Activated T-cell treated with anti-CD3 and anti-CD28 coated beads for 48 hours (primary cell): ENCODE measurements at places on chromosomes 2 and 18.

GRCh38 chr2:55114597-55114996 lies 64.3 kb upstream of the RTN4 start:
- no peak for DNase-seq

DNA sequence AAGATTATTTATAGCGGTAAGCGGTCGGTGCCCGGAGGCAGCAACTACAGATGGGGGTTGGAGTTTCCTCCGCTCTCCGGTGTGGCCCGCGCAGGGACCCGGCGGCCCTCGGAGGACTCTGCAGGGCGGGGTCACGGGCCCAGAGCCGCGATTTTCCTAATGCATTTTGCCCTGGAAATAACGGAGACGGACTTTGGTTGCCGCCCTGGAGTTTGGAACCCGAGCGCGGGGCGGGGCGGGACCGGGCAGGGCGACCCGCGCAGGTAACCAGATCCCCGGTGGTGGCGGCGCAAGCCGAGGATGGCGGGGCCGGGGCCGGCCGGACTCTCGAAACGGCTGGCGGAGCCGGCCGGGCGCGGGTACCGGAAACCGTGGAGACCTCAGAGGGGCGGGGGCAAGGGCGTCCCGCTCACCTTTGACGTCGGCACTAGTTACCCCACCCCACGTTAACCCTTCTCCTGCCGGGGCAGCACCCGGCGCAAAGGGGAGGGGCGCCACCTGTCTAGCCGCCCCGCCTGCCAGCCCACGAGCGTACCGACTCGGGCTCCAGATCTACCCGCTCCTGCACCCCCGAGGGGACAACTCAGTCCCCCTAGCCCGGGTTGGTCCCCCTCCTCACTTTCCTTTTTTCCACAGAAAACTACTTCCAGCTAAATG lies 2.9 kb downstream of the CYP26B1 start:
- no peak for DNase-seq

DNA sequence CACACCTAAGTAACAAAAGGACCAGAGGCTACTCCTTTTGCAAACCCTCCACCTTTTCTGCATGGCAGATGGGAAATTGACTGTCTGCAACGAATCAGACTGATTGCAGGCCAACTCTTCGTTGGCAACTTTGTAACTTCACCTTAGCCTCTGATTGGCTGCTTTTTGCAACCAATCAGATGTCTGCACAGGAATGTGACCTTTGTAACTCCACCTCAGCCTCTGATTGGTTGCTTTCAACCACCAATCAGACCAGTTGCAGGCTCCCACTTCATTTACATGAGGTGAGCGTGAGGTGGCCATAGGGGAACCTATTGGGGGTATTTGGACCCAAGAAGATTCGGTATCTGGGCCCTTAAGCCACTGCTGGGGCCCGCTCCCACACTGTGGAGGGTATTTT lies 209.0 kb downstream of the EN1 start:
- DNase-seq, result no peak

GRCh38 chr18:78981394-78981831 lies 1.8 kb downstream of the SALL3 start:
- no peak for DNase-seq

GRCh38 chr2:162072976-162073887 lies 783 bp downstream of the DPP4 start:
- no peak for DNase-seq

DNA sequence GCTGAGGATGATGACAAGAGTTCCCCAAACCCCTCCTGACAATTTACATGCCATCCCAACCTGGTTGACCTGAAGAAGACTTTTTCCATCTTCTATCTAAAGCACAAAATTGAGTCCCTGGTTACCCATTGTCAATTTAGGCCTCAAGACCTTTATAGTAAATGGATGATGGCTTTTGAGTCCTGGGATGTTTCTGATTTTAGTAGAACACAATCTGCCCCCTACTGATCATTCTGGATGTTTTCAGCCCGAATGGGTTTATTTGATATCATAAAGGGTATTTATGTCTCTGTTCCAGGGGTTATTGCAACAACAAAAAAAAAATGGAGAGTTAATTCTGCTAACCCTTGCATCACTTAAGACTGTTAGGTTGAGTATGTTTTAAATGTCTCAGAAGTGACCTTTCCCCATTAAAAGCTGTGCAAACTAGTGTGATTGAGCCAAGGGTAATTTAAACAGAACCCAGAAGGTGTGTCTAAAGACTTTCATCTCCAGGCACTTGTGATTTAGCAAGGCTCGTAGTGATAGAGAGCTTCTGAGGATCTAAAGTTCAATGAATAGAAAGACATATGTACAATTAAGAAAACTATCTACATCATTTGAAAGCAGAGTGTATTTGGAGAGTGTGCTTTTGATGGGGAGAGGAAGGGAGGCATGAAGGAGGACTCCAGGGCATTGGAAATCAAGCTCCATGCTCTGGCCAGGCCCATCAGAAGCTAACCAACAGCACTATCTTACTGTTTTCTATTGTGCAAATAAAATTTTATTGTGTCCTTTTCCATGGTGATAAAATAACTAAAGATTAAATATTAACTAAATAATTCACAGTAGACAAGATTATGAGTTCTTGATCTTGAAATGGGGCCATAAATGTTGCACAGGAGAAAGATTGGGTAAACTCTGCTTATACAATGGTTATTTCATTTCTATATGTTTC lies 96.6 kb upstream of the NOSTRIN start:
- DNase-seq, result no peak

DNA sequence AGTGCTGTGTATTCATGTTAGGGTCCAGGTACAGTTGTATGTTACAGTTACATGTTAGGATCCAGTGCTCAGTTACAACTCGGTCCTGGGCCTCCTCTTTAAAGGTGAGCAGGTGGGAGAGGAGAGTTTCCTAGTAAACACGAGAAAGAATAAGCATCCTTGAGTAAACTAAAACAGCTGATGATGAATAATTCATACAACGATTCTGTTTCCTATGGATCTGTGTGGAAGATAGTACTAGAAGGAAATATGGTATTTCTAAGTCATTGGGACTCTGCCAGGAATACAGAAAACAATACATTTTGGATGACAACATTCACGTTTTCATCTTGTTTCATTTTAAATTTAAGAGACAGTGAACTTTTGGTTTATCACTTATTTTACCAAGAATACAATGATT lies 29.5 kb downstream of the SNTG2 start:
- DNase-seq, result no peak

GRCh38 chr2:174281736-174282135 lies 33.4 kb upstream of the OLA1 start:
- no peak for DNase-seq

- DNase-seq, result no peak
These were observed 55.4 kb downstream of the FASTKD2 start for GRCh38 chr2:206820807-206821206.

GRCh38 chr18:24071779-24072178 lies 57.2 kb downstream of the TTC39C start:
- DNase-seq, result no peak

DNA sequence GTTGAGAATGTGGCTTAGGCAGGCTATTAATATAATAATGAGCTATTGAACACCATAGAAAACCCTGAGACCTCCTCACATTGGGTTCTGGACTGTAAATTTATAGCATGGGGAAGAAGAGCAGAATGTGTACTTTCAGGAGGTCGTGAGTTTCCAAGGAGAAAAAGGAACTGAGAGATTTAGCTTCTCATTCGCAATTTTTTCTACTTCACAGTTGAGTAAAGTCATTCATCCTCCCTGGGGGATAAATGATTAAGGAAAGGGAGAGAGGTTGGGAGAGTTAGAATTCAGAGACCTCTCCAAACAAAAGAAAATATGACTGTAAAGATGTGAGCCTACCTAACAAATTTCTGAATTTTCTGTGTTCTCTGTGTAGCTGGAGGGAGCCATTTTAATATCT lies 205.8 kb upstream of the CYRIA start:
- no peak for DNase-seq

GRCh38 chr2:224134003-224134734 lies 95.1 kb upstream of the SERPINE2 start:
- no peak for DNase-seq

DNA sequence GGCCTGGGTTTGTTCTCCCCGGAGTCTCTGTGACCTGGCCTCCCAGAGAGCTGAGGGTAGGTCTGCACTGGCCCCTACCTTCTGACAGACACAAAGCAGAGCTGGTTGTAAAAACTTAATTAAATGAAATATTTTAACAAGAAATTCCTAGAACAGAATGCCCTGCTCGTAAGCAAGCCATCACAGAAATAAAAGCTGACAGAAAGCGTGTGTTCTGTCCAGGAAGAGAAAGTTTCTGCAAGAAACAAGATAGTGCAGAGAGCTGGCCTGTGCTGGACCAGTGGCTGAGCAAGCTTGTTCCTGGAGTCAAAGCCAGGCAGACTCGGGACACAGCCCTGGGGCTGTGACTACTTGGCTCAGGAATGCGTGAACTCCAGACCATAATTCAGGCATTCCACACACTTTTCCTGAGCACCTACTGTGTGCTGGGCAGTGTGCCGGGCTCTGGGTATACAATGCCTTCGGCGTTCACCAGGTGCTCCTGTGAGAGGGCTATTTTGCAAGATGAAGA lies 51.6 kb downstream of the APOB start:
- no peak for DNase-seq

DNA sequence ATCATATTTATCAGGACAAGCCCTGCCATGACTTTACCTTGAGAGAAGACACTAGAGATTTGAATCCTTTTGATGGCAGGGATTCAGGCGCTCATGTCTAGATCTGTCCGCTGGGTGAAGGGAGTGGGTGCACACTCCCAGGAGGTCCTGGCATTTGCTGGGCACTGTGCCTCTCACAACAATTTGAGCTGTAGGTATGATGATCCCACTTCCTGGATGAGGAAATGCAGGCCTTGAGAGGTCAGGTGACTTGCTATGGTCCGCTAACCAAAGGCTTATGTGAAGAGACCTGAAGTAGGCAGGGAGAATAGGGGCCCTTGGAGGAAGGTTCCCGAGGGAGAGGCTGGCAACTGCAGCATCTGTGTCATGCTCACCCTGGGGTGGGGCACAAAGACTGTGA lies 206.1 kb downstream of the HAUS1 start:
- DNase-seq, result no peak

DNA sequence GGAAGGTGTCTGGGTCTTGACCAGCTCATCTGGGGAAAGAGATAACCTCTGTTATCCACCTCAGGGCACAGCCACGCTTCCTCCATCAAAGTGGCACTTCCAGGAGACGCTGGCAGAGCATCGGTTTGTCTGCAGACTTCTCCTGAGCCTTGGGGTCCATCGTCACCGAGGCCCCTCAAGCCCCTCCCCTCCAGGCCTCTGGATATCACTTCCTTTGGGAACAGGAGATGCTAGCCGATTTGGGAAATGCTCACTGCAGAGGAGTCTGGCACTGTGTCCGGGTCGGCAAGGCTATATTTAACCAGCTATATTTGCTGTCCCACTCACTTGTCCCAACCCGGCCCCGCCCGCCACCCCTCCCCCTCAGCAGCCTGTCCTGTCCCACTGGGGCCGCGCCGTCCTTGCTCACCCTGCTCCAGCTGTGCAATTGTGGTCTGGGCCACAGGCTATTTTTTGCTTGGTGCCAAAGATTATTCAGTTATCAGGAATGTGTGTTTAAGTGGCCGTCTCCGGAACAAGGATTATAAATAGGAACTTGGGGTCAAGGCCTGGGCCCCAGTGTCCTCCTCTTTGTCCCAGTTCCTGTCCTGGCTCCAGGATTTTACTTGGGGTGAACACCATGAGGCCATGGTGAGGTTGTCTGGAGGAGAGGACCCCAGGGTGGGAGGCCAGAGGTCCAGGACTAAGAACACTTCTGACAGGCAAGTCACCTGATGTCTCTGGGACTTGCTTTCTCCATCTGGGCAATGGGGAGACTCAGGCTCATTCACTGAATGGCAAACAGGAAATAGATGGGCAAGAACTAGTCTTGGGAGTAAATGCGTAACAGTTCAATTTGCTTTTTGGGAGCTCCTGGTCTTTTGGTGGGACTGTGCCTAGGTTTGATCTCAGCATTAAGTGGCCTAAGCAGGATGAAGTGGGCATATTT lies 263.6 kb downstream of the DYSF start:
- no peak for DNase-seq

- DNase-seq, result no peak
These were observed 191.4 kb downstream of the SS18 start for GRCh38 chr18:25898965-25899364.

DNA sequence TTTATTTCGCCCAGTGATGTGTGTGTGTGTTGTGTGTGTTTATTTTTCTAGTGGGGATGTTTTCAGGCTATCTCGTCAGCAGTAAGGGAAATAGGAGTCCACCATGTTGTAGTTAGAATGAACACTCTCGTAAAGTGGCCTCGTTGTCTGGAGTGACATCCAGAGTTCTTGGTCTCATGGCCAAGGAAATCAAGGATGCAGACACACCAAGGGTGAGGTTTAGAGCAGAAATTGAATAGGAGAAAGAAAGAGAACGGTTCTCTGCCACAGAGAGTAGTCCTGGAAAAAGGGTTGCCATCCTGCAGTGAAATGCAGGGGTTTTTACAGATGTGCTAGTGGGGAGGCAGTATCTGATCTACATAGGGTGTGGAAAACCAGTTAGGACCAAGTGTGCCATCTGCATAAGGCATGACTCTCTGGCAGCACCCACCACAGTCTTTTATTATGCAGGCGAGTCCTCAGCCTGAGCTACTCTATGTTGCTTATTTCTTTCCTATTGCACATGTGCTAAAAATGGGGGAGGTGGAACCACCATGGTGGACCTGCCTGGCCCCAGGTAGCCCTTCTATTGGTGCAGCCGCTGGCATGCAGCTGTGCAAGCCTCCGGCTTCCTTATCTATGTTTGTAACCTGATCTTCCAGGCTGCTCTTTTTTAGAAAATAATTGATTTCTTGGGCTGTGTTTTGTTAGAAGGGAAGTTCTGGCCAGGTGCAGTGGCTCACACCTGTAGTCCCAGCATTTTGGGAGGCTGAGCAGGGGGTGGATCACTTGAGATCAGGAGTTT lies 23.2 kb downstream of the RALB start:
- DNase-seq, result no peak

DNA sequence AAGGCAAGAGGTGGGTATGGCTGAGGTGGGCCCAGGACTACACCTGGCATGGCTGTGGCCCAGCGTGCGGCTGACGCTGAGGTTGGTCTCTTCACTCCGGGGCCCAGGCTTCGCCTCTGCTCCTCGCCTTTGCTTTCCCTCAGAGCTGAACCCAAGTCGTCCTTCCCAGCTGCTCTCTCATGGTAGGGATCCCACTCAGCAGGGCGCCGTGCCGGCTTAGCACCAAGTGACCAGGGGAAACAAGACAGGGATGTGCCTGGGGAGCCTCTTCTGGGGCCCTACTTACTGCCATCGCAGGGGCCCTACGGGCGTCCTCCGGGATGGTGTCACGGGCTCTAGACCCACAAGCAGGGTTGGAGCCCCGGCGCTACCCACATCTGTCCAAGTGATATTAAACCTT lies 138.1 kb upstream of the ALKAL2 start:
- DNase-seq, result no peak

- DNase-seq, result no peak
These were observed 140.2 kb downstream of the UBE2E3 start for GRCh38 chr2:181120625-181121024.

GRCh38 chr2:182191061-182191460 lies 205.4 kb downstream of the PPP1R1C start:
- no peak for DNase-seq

DNA sequence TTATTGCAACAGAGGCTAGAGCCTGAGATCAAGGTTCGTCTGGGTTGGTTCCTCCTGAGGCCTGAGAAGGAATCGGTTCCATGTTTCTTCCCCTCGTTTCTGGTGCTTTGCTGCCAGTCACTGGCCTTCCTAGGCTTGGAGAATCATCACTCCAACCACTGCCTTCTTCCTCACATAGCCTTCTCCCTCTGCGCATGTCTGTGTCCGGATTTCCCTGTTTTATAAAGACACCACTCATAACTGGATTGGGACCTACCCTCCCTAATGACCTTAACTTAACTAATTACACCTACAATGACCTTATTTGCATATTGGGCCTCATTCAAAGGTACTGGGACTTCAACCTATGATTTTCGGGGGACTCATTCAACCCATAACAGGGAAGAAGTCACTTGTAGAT lies 119.8 kb upstream of the CCDC68 start:
- no peak for DNase-seq
